ENCODE measurements at places on chromosomes 13 and 19.

- DNase-seq = no peak
These were observed 58.4 kb downstream of the SPRYD7 start for GRCh38 chr13:49877629-49878218.

DNA sequence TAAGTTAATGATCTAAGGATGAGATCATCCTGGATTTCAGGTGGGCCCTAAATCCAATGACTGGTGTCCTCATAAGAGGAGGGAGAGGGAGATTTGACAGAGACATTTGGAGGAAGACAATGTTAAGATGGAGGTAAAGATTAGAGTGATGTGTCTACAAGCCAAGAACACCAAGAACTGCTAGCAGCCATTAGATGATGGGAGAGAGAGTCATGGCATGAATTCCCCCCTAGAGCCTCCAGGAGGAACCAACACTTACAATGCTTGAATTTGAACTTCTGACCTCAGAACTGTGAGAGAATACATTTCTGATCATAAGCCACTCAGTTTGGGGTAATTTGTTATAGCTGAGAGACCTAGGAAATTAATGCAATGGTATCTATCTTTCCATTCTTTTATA lies 68.1 kb upstream of the RFXAP start:
- DNase-seq = no peak

DNA sequence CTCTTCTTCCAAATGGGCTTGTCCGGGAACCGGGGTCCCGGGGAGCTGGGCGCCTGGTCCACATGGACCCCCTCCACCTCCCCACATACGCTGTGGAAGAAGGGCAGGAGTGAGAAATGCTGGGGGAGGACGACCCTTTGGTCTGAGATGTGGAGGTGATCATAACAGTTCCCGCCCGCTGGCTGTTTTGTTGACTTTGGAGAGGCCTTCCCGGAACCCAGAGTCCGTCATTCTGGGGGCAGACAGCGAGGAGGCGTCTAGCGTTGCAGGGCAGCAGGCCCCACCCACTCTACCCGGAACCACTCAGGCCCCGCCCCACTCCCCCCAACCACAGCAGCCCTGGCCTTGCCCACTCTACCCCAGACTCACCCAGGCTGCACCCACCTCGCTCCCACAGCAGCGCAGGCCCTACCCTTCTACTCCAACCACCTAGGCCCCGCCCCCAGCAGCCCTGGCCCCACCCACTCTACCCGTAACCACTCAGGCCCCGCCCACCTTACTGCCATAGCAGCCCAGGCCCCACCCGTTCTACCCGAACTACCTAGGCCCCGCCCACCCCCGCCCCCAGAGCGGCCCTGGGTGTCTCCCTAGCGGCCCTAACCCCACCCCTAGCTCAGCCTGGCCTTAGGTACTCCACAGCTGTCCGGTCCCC lies 7.1 kb downstream of the GPR108 start:
- DNase-seq = no peak

GRCh38 chr13:46953941-46954340 lies 57.1 kb upstream of the HTR2A start:
- DNase-seq = no peak

DNA sequence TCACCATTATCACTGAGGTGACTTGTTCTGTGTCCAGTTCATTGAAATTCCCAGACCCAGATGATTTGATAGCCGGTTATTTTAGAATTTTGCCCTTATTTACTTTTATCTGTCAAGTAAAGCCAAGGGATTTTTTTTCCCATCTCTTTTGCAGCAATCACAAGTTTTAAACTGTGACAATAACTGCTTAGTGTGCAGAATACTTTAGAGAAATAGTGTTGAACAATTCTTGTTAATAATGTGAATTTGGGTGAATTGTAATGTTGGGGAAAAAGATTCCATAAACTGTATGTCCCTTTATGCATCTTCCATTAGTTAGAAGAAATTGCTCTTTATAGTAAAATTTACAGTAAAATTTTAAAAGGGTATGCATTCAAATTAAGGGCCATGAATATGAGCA lies 79.5 kb downstream of the SLITRK6 start:
- DNase-seq = no peak

DNA sequence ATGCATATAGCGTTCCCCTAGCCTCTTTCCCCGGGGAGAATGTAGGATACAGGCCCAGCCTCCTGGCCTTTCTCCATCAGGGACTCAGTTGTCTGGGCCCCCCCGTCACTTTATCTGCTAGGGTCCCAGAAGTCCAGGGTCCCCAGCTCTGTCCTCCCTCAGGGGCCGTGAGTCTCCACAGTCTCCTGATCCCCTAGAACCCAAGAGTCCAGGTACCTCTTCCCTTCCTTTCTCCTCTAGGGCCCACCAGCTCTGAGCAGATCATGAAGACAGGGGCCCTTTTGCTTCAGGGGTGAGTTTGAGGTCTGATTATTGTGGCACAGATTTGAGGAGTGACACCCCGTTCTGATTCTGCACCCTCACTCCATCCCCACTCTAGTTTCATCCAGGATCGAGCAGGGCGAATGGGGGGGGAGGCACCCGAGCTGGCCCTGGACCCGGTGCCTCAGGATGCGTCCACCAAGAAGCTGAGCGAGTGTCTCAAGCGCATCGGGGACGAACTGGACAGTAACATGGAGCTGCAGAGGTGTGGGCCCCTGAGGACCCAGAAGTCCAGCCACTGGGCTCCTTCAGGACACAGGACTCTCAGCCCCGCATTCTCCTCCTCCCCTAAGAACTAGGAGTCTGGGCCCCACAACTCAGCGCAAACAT lies 758 bp downstream of the BAX start:
- no peak for DNase-seq

DNA sequence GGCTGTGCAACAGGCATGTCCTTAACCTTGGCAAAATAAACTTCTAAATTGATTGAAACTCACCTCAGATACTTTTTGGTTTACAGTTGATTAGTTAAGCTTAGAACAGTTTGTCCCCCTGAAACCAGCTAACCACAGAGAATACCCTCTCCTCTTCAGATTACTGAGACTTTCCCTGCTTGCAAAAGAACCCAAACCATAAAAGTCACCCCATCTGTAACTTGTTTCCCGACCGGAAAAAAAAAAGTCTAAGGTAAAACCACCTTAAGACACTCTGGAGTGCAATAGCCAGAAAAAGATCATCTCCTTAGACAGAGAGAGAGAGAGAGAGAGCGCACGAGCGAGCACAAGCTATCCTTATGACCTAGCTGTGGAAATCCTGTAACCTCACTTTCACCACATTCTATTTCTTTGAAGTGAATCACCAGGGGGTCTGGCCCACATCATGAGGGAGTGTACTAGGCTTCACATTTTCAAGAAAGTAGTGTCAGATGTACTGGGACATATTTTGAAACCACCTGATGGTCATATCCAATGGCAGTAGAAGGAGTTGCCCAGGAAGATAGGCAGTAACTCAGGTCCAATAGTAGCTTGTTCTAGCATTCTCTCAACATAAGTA lies 11.1 kb upstream of the GTF2F2 start:
- DNase-seq = peak; percentile 16

GRCh38 chr13:95677564-95678266 lies 776 bp downstream of the DNAJC3 start:
- peak; percentile 40 for DNase-seq

GRCh38 chr13:74136084-74136658 lies 2.0 kb upstream of the KLF12 start:
- peak; percentile 55 for DNase-seq

DNA sequence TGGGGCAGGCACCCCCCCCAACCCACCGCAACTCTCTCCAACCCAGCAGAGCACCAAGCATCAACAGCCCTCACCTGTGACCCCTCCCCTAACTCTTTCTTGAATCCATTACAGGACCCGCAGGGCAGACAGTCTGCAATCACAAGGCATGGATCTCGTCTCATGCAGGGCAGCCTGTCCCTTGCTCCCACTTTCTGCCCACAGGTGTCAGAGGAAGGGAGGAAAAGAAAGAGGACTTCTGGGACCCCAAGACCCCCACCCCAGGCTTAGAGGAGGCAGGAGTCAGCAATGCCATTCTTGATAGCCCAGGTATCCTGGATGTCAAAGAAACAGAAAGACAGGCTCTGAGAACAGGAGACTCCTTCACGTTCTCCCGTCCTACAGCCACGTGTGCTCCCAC lies 47.4 kb upstream of the TUBGCP3 start:
- no peak for DNase-seq

GRCh38 chr13:46295491-46296114 lies 83.9 kb downstream of the LRRC63 start:
- DNase-seq = no peak

GRCh38 chr19:7007859-7008258 lies 13.4 kb downstream of the MBD3L2B start:
- DNase-seq = no peak

- DNase-seq = no peak
These were observed 8.7 kb upstream of the CEACAM18 start for GRCh38 chr19:51469629-51470028.

DNA sequence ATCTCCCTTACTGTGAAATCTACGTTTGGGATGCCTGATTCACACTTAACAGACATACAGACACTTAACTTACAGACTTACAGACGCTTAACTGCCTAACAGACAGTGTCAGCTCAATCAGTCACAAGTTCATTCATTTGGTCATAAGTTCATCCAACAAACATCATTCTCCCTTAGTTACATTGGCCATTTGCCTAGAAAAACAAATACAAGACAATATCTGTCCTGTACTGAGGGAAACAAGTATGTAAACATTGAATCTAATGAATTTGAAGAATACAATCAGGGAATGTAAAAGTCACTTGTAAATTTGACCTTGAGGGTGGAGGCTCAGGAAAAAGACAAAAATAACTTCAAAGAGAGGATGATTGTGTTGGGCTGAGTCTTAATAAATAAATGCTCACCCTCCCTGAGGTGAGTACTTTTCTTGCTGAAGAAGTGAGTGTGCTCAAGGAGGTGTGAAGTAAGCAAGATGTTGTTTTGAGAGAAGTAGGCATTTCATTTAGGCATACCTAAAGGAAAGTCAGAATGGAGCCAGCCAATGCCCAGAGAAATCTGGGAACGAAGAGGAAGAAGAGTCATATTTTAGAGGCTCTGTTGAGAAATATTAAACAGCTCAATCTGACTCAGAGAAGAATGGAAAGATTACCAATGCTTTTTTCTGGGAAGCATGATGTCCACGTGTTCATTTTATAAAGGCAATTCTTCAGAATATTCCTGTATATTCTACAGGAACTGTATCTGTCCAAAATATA lies 958.4 kb upstream of the SLC10A2 start:
- DNase-seq = no peak

- DNase-seq = no peak
These were observed 338.6 kb upstream of the TMTC4 start for GRCh38 chr13:101013245-101013644.

GRCh38 chr13:48400850-48401291 lies 12.0 kb downstream of the LPAR6 start:
- peak; percentile 50 for DNase-seq

DNA sequence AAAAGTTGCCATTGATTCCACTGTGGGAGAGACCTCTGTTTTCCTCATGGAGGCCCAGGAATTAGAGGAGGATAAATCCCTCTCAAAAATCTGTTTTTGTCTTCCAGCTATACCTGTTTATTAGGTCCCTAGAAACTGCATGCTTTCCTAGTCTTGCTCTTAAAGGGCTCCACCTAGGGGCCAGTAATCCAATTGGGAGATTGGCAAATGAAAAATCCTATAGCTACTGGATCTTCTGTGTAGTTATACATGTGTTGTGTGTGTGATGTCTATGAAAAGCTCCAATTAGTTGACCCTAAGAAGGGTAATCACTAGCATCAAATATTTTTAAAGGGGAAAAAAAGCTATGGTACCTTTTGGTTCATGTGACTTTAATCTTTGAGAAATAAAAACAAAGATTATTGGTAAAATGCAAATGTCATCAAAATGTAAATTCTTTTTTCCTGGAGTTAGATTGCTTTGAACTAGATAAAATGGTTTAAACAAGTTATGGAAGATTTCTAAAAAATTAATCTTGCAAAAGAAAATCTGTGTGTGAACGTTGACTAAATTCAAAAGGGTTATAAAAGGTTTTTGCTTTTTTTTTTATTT lies 63.4 kb upstream of the C1QTNF9B start:
- DNase-seq = peak; percentile 34

- DNase-seq = peak; percentile 27
These were observed 12.1 kb downstream of the GPR18 start for GRCh38 chr13:99246100-99246499.

DNA sequence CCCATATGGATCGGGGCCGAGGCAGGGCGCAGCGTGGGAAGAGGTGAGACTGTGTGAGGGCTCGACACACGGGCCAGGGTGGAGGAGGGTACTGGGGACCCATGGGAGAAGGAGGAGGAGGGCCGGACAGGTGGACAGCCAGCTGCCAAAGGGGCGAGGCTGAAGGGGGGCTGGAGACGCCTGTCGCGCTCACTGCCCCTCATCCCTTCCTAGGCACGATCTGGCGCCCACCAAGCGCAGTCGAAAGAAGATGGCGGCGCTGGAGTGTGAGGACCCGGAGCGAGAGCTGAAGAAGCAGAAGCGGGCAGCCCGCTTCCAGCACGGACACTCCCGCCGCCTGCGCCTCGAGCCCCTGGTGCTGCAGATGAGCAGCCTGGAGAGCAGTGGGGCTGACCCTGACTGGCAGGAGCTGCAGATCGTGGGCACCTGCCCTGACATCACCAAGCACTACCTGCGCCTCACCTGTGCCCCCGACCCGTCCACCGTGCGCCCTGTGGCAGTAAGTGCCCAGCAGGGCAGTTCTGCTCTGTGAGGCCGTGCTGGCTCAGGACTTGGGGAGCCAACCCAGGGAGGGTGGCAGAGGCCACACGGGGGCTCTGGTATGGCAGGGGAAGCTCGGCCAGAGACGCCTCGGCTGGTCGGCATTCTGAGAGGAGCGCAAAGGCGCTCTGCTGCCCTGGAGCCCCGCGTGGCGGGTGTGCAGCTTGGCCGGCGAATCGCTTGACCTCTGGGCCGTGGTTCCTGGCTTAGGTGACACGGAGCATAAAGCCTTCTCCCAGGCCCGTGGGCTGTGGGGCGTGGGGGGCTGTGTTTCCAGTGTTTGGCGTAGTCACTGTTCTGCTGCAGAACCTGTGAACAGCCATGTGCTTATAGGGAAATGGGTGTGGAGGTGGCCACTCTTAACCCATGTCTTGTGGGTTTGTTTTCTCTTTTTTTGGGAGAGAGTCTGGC lies 6.9 kb downstream of the LENG9 start:
- no peak for DNase-seq

- peak; percentile 39 for DNase-seq
These were observed 17.9 kb upstream of the CACTIN start for GRCh38 chr19:3644351-3645066.

DNA sequence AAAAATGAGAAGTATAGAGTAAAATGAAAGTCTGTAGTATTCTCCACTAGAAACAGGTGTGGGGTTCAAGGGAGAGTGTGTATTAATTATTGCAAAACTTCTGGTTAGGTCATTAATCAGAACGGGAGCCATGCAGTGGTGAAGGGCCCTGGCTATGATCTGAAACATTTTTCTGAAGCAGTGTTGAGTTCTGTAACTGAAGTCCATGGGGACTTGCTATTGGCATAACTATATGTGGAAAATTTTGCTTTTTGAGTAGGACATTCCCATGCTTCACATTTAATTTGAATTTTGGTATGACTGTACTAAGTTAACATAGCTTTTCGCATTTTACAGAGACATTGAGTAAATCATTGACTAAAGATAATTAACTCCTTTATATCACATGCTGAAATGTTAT lies 67.5 kb downstream of the LRCH1 start:
- no peak for DNase-seq

- DNase-seq = peak; percentile 88
These were observed 1.3 kb upstream of the KLF12 start for GRCh38 chr13:74135326-74136083.
